Left kidney (tissue), 8 donors: ENCODE measurements at places on chromosomes 11 and 22. TPM values are rescaled to one million over a fixed set of nuclear protein-coding genes. Genes with fewer than 3 reads are reported as not detected.

The UPK2 gene
- polyA plus RNA-seq: 11.8 TPM

The C11orf87 gene
- 0.22 TPM for polyA plus RNA-seq

The EIF4G2 gene
- 964 TPM for polyA plus RNA-seq

The RAG1 gene
- 2.8 TPM for polyA plus RNA-seq

The ADAMTS15 gene
- polyA plus RNA-seq: 54.1 TPM

The KDM4E gene
- 0.47 TPM for polyA plus RNA-seq

The FGF4 gene
- not detected for polyA plus RNA-seq

The HORMAD2 gene
- polyA plus RNA-seq: not detected

The DENND6B gene
- 13.9 TPM for polyA plus RNA-seq

The PVALB gene
- polyA plus RNA-seq: 5.9 TPM

The TRIM49D1 gene
- polyA plus RNA-seq: not detected

The OR4A47 gene
- polyA plus RNA-seq: not detected

The TRPC6 gene
- 10.2 TPM for polyA plus RNA-seq

The LDLRAD3 gene
- polyA plus RNA-seq: 24.6 TPM

The CATSPER1 gene
- polyA plus RNA-seq: not detected

The SLC22A9 gene
- polyA plus RNA-seq: not detected

The DGCR6L gene
- 44.7 TPM for polyA plus RNA-seq

The TYR gene
- polyA plus RNA-seq: 0.08 TPM

The GALNT18 gene
- 20.8 TPM for polyA plus RNA-seq

The KRTAP5-1 gene
- 0.35 TPM for polyA plus RNA-seq

The CDC42BPG gene
- 5.4 TPM for polyA plus RNA-seq

The C11orf42 gene
- polyA plus RNA-seq: 0.91 TPM
